ENCODE measurements at places on chromosomes 2 and 18. TPM values are rescaled to one million over a fixed set of nuclear protein-coding genes. Genes with fewer than 3 reads are reported as not detected.

The ALK gene
- total RNA-seq = not detected

The SCG2 gene
- 0.88 TPM for total RNA-seq

The ACTR3 gene
- 315 TPM for total RNA-seq

The CCDC178 gene
- total RNA-seq = not detected

The CXCR2 gene
- 0.03 TPM for total RNA-seq

The SESTD1 gene
- 23.7 TPM for total RNA-seq

The EVA1A gene
- 11.9 TPM for total RNA-seq

The FAM117B gene
- total RNA-seq = 1.9 TPM

The CFAP65 gene
- 0.15 TPM for total RNA-seq

The GAREM1 gene
- total RNA-seq = 3.3 TPM

The NOSTRIN gene
- 2.1 TPM for total RNA-seq

The UGT1A9 gene
- 6.0 TPM for total RNA-seq

The UGT1A4 gene
- 0.06 TPM for total RNA-seq

The CRYGC gene
- total RNA-seq = not detected

The FSHR gene
- not detected for total RNA-seq

The CREG2 gene
- 10.6 TPM for total RNA-seq

The PID1 gene
- 2.9 TPM for total RNA-seq

The SERPINB7 gene
- 1.7 TPM for total RNA-seq

The ZNF407 gene
- 2.8 TPM for total RNA-seq

The CDK15 gene
- total RNA-seq = not detected

The CRYGD gene
- total RNA-seq = not detected

The AOX1 gene
- total RNA-seq = 3.5 TPM

The DYNAP gene
- not detected for total RNA-seq

The CPO gene
- not detected for total RNA-seq

The ANKRD62 gene
- not detected for total RNA-seq

The PDCD1 gene
- total RNA-seq = not detected

The GDF7 gene
- 0.08 TPM for total RNA-seq

The CYTIP gene
- total RNA-seq = not detected

The RGPD4 gene
- 0.08 TPM for total RNA-seq

The UBE2E3 gene
- 70.0 TPM for total RNA-seq

The WNT10A gene
- total RNA-seq = 0.18 TPM

The PLEK gene
- total RNA-seq = not detected

The MARCHF4 gene
- 45.6 TPM for total RNA-seq

The ZBTB7C gene
- 0.02 TPM for total RNA-seq

The CSRNP3 gene
- total RNA-seq = not detected

The PPM1G gene
- 170 TPM for total RNA-seq
